ENCODE measurements at places on chromosomes 12 and 14.

- DNase-seq, result no peak
Observed at GRCh38 chr12:13362260-13362841, 165.8 kb downstream of the EMP1 start.

DNA sequence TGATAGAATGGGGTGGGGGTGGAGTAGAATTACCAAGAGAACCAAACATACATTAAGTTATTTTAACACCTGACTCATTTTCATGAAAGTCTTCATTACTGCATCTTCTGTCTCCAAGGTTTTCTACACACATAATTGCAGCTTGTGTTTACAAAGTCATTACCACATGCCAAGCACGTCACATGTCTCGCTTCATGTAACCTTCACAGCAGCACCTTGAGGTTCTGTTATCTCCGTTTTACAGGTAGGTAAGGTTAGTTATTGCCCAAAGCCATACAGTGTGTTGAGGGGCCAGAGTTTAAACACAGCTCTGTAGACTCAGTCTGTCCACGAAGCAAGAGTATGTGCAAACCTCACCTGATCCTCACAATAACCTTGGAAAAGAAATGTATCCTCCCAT lies 64.3 kb upstream of the RBM19 start:
- DNase-seq, result no peak

DNA sequence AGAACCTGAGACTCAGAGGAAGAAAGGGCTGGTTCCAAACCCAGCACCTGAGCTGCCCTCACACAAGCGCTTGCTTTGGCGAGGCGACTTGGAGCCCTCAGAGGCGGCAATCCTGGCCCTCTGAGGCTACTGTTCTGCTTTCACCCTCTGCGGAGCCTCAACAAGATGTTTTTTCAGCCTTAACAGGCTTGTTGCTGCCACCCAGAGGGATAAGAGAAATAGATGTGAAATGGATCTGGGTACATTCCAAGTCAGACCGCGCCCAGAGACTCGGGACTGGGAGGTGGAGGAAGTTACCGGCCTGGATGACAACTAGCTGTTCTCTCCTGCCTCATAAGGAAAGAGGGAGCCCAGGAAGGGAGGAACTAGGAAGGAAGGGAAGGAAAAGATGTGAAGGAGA lies 89.6 kb downstream of the TTC7B start:
- DNase-seq, result no peak

- no peak for DNase-seq
Observed at GRCh38 chr12:48803675-48804074, 14.6 kb upstream of the CACNB3 start.

DNA sequence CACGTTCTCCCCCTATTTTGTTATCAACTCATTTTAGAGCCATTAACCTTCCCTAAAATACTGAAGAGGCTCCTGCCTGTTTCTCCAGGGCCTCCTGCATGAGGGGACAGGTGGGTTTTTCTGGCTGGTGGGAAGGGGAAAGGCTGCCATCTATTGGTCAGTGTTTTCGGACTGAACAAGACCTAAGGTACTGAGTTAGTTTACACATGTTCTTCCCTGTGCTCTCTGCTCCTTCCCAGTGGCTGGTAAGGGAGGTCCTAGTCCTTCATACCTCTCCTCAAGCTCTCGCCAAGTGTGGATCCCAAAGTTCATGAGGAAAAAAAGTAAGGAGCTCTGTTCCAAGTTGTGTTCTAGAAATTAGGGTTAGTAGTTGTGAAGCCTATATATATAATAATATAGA lies 357.5 kb downstream of the FSCB start:
- no peak for DNase-seq

DNA sequence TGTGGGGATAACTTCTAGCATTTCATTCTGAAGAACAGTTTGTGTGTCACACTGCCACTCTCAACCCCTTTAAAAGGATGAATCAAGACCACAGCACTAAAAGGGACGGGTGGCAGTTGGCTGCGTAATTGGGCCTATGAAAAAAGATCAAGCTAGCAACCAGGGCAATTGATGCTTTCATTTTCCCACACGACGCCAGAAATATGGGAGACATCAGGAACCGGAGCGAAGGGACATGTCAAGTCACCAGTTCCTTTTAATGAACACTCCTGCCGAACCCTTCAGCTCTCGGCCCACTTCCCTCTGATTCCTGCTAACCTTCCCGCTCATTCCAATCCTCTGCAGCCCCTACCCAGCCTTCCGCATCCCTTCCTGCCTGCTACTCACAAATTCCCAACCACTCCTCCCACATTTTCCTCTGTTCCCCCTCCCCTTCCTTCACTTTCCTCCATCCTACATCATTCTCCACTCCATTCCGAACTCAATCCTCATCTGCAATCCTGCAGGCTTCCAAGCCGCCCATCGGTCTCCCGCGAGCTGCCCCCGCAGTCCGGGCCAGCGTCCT lies 753 bp downstream of the CSRNP2 start:
- DNase-seq, result no peak

All from stimulated activated CD8-positive, alpha-beta memory T cell treated with anti-CD3 and anti-CD28 coated beads, Interleukin-15, amount 100 ng/mL, for 48 hours (primary cell).